ENCODE measurements at places on chromosomes 11 and 22. TPM values are rescaled to one million over a fixed set of nuclear protein-coding genes. Genes with fewer than 3 reads are reported as not detected.

DNA sequence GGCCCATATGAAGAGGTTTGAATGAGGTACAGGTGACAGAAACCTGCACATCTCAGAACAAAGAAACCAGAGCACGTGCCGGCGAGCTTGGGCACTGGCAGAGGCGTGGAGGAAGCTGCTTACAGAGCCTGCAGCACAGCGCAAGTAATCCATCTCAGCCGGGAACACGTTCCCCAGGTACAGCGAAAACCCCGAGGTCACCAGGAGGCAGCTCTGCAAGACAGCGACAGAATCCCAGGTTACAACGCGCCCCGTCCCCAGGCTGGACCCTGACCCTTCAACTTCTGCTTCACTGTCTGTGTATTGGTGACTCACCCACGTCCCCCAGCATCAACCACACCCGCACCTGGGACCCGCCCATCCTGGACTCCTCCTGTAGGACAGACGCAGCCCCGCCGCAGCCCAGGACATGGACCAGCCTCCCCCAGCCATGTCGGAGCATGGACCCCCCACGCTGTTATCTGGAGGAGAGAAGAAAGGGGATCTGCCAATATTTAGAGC, 2.2 kb downstream of the MLC1 start:
- no peak for DNase-seq

DNA sequence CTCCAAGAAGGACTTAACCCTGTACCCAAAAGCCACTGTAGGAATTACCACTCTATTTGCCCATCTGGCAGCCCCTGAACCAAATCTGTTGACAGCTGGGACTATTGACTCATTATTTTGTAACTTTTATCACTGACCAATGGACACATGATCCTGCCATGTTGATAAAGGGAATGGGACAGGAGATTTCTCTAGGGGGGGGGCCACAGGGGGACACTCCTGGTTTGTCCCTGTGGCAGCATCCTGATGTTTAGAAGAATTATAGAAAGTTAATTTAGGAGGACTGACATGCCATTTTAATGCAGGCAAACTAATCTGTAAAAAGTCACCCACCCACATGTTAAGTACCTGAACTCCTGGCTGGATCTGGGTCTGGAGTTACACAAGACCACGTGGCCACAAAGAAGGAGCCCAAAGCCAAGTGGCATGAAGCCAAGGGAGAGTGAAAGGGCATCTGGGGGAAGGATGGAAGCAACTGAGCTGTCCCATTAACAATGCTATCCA, 558.1 kb downstream of the ETS1 start:
- DNase-seq: peak; percentile 12

GRCh38 chr11:133782116-133782725, 63.1 kb downstream of the SPATA19 start:
- no peak for DNase-seq

DNA sequence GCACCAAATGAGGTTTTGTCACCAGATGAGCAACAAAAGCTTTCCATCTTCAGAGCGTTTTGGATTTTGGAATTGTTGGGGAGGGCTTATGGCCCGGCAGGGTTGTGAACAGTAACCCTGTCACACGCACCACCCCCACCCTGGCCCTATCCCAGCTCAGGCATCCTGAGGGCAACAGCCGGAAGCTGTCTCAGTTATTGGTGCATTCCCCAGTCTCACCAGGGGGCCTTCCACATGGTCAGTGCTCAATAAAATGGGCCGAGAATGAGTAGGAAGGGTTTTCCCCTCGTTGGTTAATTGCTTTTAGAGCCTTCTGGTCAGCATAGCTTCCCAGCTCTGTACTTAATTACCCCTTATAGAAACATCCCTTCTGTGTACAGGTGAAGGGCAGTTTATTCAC, 46.0 kb downstream of the LRP5 start:
- DNase-seq: no peak

The HBD gene
- 1.1 TPM for total RNA-seq

The NAALAD2 gene
- 0.86 TPM for total RNA-seq

The DCHS1 gene
- total RNA-seq: 39.9 TPM

The KRTAP5-10 gene
- not detected for total RNA-seq

The OMP gene
- total RNA-seq: 0.61 TPM

Measured in lung (tissue), 17 donors.